CD4-positive, alpha-beta T cell treated with Interleukin-15 for 4 hours (primary cell): ENCODE measurements at places on chromosomes 11 and 22.

GRCh38 chr11:16403448-16403803 is 47.1 kb upstream of the SOX6 start:
- no peak for DNase-seq

- DNase-seq, result no peak
Observed at GRCh38 chr11:123745764-123746451, 4.4 kb upstream of the ZNF202 start.

DNA sequence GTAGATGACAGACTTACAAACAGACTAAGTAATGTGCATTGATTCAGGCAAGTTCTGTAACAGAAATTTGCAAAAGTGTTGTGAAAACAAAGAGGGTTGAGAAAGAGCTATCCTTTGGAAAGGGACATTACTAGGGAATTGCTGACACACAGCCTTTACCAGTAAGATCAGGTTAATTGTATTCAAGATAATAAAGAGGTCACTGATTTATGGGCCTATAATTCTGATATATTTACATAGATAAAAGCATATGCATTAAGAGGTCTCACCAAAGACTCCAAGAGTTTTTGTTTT is 138.7 kb downstream of the MAML2 start:
- no peak for DNase-seq

GRCh38 chr11:65492637-65493366 is 6.0 kb upstream of the MALAT1 start:
- DNase-seq, result no peak

DNA sequence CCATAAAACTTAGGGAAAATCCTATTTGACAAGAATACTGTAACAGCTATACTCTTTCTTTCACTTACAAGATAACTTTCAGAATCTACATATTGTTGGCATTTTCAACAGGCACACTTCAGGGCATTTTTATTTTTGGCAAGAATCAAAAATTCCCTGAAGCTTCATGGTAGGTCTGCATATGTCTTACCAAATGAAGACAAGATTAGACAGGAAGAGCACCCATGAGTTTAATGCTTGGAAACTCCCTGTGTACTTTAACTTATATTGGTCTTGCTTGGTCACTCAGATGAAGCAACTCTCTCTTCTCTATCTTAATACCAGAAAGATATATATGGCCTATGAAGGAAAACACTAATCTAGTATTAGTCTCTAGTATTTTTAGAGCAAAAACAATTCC is 137.7 kb downstream of the ATG16L2 start:
- no peak for DNase-seq

DNA sequence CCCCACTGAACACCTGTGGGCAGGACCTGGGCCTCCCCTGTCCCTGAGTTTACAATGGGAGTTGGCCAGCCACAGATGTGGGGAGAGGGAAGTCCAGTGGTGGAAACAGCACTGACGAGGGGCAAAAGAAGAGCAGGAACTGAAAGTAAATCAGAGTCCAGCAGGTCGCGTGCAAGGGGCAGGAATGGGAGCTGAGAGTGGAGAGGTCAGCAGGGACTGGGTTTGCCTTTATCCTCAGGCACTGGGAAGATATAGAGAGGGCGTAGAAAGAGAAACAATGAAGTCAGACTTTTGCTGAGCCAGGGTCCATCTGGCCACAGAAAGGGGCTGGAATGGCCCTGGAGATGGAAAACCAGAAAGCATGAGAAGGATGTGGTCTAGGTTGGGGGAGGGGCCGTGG is 8.5 kb downstream of the P2RY6 start:
- no peak for DNase-seq

GRCh38 chr11:108854346-108854745 is 189.5 kb downstream of the DDX10 start:
- DNase-seq, result peak; percentile 29
